ENCODE measurements at places on chromosomes 2 and 18.
A peak's percentile ranks its signal among the peaks of the same experiment; 100 is the strongest.

DNA sequence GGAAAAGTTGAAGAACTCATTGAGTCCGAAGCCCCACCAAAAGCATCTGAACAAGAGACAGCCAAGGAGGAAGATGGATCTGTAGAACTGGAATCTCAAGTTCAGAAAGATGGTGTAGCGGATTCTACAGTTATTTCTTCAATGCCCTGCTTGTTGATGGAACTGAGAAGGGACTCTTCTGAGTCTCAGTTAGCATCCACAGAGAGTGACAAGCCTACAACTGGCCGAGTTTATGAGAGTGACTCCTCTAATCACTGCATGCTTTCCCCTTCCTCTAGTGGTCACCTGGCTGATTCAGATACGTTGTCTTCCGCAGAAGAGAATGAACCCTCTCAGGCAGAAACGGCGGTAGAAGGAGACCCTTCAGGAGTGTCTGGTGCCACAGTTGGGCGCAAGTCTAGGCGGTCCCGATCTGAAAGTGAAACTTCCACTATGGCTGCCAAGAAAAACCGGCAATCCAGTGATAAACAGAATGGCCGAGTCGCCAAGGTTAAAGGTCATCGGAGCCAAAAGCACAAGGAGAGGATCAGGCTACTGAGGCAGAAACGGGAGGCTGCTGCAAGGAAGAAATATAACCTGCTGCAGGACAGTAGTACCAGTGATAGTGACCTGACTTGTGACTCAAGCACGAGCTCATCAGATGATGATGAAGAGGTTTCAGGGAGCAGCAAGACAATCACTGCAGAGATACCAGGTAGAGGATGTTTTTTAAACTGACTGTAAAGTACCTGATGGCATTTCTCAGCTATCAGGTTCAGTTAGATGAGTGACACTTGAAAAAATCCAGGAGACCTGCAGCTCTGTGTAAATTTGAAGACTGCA, 111.9 kb downstream of the HAUS1 start:
- no peak for DNase-seq

DNA sequence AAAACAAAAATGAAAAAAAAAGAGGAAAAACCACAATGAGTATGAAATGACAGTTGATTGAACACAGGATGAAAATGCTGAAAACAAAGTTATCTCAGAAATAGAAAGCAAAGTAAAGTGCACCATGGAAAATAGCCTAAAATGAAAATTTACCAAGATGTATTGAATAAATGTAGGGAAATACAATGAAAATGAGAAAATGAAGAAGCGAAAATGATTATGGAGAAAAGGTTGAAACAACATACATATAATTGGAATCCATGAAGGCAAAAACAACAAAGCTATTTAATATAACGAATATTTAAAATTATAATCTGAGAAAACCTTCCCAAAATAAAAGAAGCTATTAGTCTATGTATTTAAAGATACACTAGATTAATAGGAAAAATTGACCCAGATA, 147.4 kb downstream of the TMEM18 start:
- DNase-seq = no peak

DNA sequence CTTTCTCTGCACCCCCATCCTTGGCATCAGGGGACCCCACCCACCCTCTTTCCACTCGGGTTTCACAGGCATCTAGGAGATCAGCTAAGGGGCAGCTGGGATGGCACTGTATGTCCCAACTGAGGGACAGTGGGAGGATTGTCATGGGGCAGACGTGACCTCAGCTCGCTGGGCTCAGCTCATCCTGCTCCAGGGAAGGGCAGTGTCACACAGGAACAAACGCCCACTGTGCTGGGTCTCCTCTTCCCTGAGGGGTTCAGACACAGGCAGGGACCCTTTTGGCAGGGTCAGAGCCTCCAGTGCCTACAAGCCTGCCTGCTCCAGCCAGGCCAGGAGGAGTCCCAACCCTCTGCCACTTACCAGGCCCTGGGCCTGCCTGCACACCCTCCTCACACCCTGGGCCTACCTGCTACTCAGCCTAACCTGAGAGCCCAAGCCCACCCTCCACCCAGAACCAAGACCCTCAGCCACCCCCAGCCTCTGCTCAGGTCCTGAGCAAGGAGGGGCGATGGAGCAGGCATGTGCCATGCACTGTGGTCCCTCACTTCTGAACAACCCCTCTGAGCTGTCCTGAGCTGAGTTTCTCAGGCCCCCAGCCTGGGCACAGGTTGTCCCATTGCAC, 68.2 kb downstream of the HS1BP3 start:
- DNase-seq = peak; percentile 85

DNA sequence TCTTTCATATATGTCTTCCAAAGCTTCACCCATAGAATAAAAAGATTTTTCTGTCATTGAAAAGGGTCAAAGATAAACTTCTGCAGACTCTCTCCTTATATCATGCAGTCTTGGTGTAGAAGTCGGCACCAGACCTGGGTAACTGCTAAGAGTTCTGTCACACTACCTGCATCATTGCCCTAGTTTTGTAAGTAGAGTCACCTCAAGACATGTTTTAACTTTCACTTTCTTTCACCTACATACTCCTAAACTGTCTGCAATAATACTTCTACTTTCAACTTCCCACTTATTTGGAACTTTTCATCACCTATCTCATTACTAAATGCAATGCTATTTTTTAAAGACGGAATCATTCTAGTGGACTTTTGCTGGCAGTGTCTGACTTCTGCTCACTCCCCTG, 475.6 kb upstream of the VRK2 start:
- DNase-seq = no peak
